A549 treated with Mapracorat at 1 μM for 4 hours (cell line): ENCODE measurements at places on chromosomes 11 and 22. TPM values are rescaled to one million over a fixed set of nuclear protein-coding genes. Genes with fewer than 3 reads are reported as not detected.

SPDYC gene
- total RNA-seq = not detected in 5 replicates

APOL1 gene
- 13.6 to 18.1 TPM (median 15.9 TPM) in 5 replicates for total RNA-seq

OR4X2 gene
- not detected in 5 replicates for total RNA-seq

BLID gene
- not detected in 5 replicates for total RNA-seq

SCUBE1 gene
- 0.02 to 0.26 TPM (median 0.06 TPM) in 5 replicates for total RNA-seq

DDTL gene
- total RNA-seq = 1.6 to 2.1 TPM (median 1.9 TPM) in 5 replicates

NPAS4 gene
- total RNA-seq = not detected in 5 replicates

ZNF215 gene
- total RNA-seq = 0.82 to 1.2 TPM (median 0.95 TPM) in 5 replicates

TEAD1 gene
- total RNA-seq = 43.7 to 83.0 TPM (median 66.6 TPM) in 5 replicates

GPR83 gene
- total RNA-seq = 0.05 to 0.07 TPM (median 0.06 TPM) in 5 replicates

SLC3A2 gene
- 846 to 1,033 TPM (median 970 TPM) in 5 replicates for total RNA-seq

RAG2 gene
- total RNA-seq = not detected in 5 replicates

XKR3 gene
- total RNA-seq = not detected in 5 replicates

UPK3A gene
- not detected in 5 replicates for total RNA-seq

OR52I1 gene
- not detected in 5 replicates for total RNA-seq

CRYBA4 gene
- total RNA-seq = not detected in 5 replicates

VWCE gene
- total RNA-seq = 0.56 to 1.0 TPM (median 0.69 TPM) in 5 replicates

TSPAN18 gene
- 2.3 to 3.1 TPM (median 2.9 TPM) in 5 replicates for total RNA-seq

PNPLA3 gene
- 0.45 to 1.6 TPM (median 0.99 TPM) in 5 replicates for total RNA-seq

SLC22A8 gene
- total RNA-seq = not detected in 5 replicates

CD6 gene
- 0.08 to 0.18 TPM (median 0.15 TPM) in 4 of 5 replicates, not detected in the other for total RNA-seq

CHST1 gene
- 1.3 to 2.0 TPM (median 1.8 TPM) in 5 replicates for total RNA-seq

WNT7B gene
- 52.5 to 78.3 TPM (median 68.5 TPM) in 5 replicates for total RNA-seq

UBQLN3 gene
- total RNA-seq = not detected in 5 replicates

OR4C45 gene
- not detected in 5 replicates for total RNA-seq
